ENCODE measurements at places on chromosomes 1 and 21. TPM values are rescaled to one million over a fixed set of nuclear protein-coding genes. Genes with fewer than 3 reads are reported as not detected.

Gene TTC34
- polyA plus RNA-seq = 0.03 TPM

Gene SLC1A7
- not detected for polyA plus RNA-seq

Gene PADI3
- not detected for polyA plus RNA-seq

Gene PUM1
- 86.1 TPM for polyA plus RNA-seq

Gene UBE2U
- not detected for polyA plus RNA-seq

Gene TRIM46
- polyA plus RNA-seq = not detected

Gene TMEM52
- not detected for polyA plus RNA-seq

Gene SLC9C2
- polyA plus RNA-seq = not detected

Gene ADAMTS1
- polyA plus RNA-seq = 0.01 TPM

Gene EFCAB7
- 2.2 TPM for polyA plus RNA-seq

Gene IGSF5
- polyA plus RNA-seq = not detected

Gene NRDC
- 92.0 TPM for polyA plus RNA-seq

Gene CD164L2
- not detected for polyA plus RNA-seq

Gene FMO2
- polyA plus RNA-seq = not detected

Gene VTCN1
- not detected for polyA plus RNA-seq

Gene TTLL10
- not detected for polyA plus RNA-seq

Gene RGS13
- not detected for polyA plus RNA-seq

Gene TCEA3
- 0.26 TPM for polyA plus RNA-seq

Gene C1orf53
- polyA plus RNA-seq = 8.3 TPM

Gene RNPEP
- 153 TPM for polyA plus RNA-seq

Gene PCAT6
- not detected for polyA plus RNA-seq

Gene AGO4
- polyA plus RNA-seq = 46.9 TPM

Gene RGS8
- polyA plus RNA-seq = not detected

Gene SRGAP2B
- 11.0 TPM for polyA plus RNA-seq

Gene HOOK1
- polyA plus RNA-seq = not detected

Gene SLC25A34
- polyA plus RNA-seq = 1.8 TPM

Gene DNAJB4
- 2.8 TPM for polyA plus RNA-seq

Gene DHCR24
- 1.2 TPM for polyA plus RNA-seq

Gene AVPR1B
- not detected for polyA plus RNA-seq

Gene SPRR4
- polyA plus RNA-seq = not detected

Gene ZSWIM5
- not detected for polyA plus RNA-seq

Data from CD14-positive monocyte (primary cell).